Bone marrow (tissue), 2 donors: ENCODE measurements at places on chromosomes 7 and 10.

- DNase-seq, result no peak
These were observed 286.1 kb upstream of the NPSR1 start for GRCh38 chr7:34371922-34372321.

DNA sequence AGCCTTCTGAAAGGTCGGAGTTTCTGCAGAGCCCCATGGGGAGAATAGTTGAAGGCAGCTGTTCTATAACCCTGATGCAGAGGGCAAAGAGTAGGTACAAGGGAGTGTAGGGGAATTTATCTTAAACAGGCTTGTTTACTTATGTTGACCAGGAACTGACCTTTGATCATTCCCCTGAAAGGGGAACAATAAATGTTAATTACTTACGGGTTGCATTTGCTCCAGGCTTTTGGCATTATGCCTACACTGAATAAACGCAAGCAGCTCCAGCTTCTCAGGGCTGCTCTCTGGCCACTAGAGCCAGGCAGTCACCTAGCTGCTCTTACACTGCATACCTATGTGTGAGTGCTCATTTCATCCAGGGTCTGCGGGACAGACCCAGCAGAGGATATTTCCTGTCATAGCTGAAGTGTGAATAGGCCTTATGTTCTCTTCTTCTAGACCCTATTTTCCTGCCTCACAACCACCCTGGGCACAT is 26.9 kb upstream of the ABCA13 start:
- DNase-seq, result no peak

DNA sequence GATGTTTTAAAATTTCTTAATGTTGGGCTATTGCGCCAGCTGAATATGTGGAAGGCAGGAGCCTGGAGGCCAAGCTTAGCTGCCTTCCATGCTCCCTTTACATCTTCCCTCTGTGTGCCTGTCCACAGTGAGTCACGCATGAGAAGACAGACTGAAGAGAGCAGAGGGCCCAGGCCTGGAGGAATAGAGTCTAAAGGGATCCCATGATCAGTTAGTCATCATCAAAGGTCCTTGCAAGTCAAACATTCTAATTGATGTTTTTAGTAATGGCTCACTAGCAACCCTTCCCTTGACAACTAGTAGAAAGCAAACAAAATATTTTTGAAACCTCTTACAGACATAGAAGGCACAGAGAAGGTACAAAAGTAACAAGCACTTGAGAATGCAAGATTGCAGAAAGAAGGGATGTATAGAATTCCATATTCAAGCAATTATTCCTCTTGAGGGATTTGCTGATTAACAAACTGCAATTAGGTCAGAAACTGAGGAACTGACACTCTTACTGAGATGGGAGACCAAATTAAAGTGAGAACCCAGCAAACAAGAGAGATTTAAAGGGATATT is 30.7 kb upstream of the APBB1IP start:
- DNase-seq, result no peak

- no peak for DNase-seq
These were observed 545.2 kb downstream of the SORCS1 start for GRCh38 chr10:106619346-106619745.

GRCh38 chr7:11450281-11450680 is 381.7 kb downstream of the THSD7A start:
- DNase-seq, result no peak

- DNase-seq, result no peak
These were observed 69.8 kb upstream of the DNAJB12 start for GRCh38 chr10:72424561-72424960.

DNA sequence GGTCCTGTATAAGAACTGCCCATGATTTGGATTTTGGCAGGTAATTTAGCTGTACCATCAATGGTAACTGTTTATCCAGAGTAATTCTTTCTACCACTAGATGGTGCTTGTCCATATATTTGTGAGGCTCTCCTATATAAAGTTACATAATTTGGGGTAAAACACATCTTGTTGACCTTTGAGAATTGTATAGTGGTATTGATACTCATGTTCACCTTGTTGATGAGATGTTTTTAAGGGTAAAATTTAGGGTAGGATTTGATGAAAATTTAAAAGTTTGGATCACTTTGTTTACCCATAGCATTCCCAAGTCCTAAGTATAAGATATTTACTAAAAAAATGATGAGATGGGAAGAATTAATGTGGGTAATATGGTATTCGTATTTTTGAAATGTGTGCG is 31.6 kb downstream of the ST7 start:
- DNase-seq, result peak; percentile 52

GRCh38 chr10:43044448-43044921 is 32.4 kb upstream of the RET start:
- DNase-seq, result no peak

DNA sequence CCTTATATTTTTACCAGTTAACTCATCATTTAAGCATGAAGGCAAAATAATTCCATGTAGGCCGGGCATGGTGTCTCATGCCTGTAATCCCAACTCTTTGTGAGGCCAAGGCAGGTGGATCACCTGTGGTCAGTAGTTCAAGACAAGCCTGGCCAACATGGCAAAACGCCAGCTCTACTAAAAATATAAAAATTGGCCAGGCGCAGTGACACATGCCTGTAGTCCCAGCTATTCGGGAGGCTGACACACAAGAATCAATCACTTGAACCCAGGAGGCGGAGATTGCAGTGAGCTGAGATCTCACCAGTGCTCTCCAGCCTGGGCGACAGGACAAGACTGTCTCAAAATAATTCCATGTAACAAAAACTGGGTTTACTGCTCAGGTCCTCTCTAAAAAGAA is 18.3 kb downstream of the HNRNPA2B1 start:
- DNase-seq, result no peak

DNA sequence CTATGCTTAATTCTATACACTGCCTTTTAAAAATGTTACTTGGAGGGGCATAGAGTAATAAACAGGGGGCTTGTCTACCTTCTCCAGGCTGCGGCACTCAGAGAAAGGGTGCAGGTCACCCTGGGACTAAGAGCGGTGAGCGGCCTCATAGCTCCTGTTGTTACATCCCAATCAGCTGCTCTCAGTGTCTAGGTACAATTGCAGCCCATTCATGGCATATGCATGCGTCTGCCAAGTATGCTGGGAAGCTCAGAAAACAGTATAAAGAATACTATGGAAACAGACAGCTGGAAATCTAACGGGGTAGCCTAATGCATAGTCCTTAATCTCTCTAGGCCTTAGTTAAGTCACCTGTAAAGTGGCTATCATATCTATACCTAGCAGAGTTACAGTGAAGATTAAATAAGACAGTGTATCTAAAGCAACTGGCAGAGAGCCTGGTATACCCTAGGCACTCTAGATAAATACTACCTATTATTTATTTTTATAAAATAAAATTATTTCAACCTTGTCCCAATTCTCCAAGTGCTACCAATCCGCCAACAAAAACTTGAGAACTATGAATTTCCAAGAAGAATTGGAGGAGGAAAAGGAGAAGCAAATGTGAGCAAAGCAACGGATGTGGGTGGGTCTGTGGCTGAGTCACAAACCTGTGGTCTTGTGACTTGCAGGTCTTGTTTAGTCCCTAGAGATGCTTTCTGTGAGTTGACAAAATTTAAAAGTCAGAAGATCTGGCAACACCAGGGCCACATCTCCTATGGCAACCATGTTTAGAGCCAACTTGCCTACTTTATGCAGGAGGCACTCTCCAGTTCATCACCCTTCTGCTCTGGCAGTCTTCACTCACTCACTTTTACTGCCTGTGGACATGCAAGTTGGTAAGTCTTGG is 183.0 kb downstream of the RAPGEF5 start:
- no peak for DNase-seq

- DNase-seq, result peak; percentile 24
These were observed 65.6 kb downstream of the NOD1 start for GRCh38 chr7:30412782-30413504.

DNA sequence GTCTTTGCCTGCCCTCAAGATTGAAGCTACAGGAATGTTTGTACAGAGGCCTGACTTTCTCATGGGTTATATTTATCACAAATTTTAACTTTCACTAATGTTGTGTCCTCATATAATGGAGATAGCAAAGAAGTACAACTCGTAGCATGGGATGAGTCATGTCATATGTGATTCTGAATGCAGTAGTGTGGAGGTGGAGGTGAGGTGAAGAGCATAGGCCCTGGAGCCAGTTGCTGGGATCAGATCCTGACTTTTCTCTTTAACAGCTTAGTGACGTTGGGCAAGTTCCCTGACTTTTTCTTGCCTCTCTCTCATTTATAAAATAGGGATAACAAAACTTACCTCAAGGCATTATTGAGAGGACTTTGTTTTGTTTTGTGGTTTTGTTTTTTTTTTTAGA is 132.1 kb upstream of the IMMP2L start:
- DNase-seq, result no peak

DNA sequence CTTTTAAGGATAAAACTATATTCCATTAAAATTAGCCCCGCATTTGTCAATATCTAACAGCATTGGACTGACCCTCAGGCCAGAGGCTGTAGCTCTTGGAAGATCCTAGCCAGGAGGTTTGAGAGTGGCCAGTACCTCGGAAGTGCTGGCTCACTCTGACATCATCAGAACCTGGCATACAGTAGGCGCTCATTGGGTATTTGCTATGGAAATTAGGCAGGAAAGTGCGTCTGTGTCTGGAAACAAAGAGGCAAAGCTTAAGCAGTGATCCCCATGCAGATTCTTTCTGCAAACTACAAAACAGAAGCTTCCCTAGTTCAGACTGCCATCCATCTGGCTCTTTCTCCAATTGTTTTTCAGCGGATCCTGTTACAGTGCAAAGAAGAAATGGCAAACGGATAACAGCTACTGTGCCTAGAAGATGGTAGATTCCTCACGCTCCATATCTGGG is 1.7 kb upstream of the PRKCQ start:
- DNase-seq, result no peak

DNA sequence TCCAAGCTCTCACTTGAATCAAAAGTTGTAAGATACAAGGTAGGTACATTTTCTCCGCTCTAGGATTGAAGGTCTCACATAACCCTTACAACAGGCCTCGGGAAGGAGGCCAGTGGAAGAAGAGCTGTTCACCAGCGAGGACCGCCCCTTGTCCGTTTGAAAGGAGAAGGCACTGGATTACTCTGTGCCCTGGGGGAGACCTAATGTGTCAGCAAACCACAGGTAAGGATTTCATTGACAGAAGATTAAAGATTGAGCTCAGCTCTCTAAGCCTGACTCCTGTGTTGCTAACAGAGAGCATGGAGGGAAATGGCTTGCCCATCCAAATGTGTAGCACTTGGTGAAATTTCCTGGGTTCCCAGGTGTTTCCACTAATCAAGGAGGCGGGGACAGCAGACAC is 81.2 kb downstream of the SLC16A9 start:
- DNase-seq, result no peak

- no peak for DNase-seq
These were observed 27.0 kb downstream of the PDZD8 start for GRCh38 chr10:117348236-117348635.

DNA sequence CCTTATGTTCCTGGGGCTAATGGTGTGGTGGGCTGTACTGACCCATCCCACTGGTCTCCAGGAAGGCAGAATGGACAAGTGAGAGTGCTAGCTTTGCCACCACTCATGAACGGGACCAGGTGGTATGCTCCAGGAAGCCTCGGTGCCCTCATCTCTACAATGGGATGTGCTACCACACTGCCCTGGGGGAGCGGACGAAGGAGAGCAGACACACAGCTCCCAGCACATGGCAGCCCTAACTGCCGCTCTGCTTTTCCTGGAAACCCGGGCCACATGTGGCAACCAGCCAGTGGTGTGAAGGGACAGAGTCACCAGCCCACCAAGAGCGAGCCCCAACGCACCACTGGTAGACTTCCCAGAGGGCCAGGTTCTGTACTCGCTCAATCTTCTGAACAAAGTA is 35.8 kb downstream of the PARP12 start:
- no peak for DNase-seq

DNA sequence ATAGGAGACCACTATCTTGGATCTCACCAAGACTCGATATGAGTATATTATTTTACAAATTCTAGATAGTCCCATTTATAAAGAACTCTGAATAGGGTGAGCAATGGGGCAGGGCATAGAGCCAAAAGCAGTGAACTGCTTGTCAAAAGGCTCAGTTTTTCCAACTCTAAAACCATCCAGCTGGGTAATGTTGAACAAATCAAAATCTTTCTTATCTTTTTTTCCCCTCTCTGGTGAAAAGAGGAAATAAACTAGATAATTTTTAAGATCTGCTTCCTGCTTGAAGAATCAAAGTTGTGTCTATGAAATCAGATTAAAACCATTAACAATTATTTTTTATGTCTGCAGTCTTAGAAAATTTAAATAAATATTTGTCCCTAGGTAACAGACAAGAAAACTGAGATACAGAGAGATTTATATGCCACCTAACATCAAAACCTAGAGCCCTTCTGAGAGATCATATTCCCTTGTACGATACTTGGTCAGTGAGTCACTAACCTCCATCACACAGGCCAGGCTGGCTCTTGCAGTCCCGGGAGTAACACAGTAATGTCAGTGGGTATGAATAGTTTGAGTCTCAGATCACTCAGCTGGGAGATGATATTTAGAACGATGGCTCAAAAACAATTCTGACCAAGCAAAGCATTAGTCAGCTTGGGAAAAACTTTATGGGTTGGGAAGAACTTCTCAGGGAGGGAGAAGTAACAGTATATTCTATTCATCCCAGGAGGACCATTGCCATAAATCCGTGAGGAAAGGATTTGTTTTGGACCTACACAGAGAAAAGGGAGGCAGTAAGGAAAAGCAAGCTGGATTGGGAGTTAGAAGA is 178.8 kb downstream of the REEP3 start:
- DNase-seq, result no peak

DNA sequence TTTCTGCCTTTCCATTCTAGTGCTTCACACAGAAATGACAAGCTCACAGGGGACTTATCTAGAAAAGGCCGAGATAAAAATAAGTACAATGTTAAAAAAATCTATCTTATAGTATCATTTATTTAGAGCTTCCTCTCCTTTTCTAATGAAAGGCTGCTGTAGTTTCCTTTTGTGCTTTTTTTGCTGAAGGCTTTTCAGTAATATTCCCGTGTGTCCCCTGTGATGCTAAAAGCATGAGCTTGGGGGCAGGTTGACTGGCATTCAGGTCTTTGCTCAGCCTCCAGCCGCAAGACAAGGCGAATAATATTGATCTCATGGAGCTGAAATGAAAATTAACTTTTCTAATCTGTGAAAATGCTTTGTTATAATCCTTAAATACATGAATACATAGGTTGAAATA is 143.0 kb downstream of the ST7 start:
- no peak for DNase-seq

DNA sequence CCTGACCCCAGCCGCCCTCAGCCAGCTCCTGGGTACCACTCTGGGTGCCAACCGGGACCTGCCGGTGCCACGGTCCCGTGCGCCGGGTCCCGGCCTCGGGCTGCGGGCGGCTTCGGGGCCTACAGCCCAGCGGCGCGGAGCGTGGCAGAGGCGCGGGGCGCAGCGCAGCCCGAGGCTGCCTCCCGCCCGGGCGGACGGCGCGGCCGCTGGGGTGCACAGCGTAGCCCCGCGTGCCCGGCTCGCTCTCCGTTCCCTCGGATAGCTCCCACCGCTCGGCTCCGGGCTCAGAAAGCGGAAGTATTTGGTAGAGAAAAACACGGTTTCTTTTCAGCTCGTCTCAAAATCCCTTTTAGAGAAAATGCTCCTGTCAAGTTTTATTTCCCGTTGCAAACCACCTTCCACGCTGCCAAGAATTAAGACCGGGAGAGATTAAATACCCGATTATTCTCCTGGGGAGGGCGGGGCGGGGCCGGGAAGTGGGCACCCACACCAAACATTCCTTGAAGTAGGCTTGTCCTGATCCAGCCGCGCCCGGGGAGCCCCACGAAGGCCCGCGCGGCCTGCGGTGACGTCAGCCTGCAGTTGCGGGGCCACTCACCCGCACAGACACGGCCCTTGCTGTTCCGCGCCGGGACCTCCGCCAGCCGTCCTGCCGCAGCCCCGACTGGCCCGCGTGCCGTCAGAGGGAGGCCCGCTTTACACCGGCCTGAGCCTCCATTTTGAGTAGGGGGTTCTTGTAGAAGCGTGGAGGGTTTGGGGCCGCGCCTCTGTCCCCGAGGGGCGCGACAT is 7.2 kb downstream of the HOXA13 start:
- no peak for DNase-seq
